Esophagus squamous epithelium (tissue), 5 donors: ENCODE measurements at places on chromosomes 6 and 20.

- no peak for DNase-seq
Observed at GRCh38 chr6:25017932-25018567, 82.3 kb upstream of the RIPOR2 start.

DNA sequence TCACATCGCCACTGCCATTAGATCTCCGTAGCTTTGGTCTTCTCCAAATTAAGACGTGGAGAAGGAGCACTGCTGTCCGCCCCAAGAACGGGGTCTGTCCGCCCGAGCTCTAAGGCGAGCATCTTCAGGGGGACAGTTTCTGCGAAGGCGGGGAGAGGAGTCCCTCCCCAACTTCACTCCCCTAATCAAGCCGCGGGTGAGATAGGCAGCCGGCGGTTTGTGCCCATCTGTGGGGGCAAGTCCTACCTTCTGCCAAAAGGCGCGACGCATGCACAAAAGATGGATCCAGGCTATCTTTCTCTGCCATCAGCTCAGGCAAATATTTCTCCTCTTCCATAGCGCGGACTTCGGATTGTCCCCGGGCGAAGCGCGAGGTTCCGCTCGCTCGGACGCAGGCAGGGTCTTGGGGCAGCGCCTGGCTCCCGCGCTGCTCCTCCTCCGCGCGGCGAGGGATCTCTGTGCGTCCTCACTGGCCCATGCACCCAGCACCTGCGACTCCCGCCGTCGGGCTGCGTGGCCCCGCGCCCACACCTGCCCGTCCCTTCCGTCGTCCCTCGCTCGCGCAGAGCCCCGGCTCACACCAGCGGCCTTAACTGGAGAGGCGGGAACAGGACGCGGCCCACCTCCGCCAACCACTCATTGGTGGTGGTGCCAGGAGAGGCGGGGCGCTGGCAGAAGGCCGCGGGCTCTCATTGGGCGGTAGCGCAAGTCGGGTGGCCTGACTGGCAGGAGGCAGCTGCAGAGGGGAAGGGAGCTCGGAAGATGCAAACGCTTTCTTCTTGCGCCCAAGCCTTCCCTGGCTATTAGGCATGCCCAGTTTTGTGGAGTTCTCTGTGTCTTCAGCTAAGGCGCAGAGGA is at the start of gene KHDRBS2:
KHDRBS2 (minus strand) TSS at position 614 of the 858 bp plus-strand sequence.
- DNase-seq, result peak; percentile 59

- DNase-seq, result no peak
Observed at GRCh38 chr6:55694148-55694547, 115.2 kb upstream of the HMGCLL1 start.

GRCh38 chr6:14141351-14142062 is 23.9 kb downstream of the CD83 start:
- DNase-seq, result no peak

DNA sequence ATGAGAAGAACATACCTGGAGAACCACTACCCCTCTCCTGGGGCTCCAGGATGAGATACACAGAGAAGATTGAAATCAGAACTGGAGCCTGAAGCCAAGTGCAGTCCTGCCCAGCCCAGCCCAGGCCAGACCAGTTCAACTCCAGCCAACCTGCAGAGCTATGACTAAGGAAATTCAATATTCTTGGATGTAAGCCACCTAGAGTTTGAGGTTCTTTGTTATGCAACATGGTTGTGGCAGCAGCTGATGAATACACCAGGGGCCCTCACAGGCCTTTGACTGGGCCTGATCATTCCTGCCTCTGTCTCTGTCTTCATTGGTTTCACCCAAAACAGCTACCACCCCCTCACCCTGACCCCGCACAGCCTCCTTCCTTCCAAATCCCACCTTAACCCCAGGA is 167.8 kb downstream of the LRFN2 start:
- DNase-seq, result no peak

DNA sequence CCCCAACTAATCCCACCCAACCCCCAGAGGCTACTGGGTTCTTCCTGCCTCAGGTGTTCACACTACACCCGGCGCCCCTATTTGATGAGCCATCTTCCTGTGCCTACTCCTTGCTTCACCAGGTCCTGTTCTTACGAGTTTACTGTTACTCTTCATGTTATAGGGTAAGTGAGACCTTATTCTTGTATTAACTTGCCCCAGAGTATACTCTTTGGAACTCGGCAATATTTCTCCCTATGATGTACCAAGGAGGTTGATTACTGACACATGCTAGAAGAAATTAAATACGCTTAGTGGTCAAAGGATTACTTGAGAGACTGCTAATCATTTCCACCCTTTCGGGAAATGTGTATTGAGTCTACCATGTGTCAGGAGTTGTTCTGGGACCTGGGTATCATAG is 8.9 kb downstream of the RING1 start:
- DNase-seq, result no peak

DNA sequence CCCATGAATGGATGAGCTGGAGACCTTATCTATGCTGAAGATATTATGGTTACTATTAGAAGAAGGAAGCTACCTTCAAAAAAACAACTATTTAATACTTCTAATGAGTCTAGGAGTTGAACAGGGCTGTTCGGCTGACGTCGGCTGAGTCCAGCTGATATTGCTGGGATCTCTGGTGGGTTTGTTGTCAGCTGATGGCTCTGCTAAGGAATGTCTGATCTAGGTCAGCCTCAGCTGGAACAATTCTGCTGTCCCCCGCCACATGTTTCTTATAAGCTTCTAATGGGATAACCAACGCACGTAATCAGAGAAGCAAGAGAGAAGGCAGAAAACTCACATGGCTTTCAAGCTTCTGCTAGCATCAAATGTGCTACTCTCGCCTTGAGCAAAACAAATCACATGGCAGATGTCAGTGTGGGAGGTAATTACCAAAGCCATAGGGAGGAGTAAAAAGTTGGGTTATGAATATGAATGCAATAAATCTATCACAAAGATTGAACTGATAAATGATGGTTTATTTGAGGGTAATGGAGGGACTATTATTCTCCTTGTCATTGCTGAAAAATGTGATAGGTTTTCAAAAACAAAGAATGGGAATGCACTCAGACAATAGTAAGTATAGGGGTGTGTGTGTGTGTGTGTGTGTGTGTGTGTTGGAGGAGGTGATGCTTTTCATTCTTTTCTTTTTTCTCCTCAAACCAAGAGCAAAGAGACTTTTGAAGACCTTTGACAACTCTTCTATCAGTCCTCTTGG is 71.5 kb downstream of the BTBD3 start:
- DNase-seq, result no peak

DNA sequence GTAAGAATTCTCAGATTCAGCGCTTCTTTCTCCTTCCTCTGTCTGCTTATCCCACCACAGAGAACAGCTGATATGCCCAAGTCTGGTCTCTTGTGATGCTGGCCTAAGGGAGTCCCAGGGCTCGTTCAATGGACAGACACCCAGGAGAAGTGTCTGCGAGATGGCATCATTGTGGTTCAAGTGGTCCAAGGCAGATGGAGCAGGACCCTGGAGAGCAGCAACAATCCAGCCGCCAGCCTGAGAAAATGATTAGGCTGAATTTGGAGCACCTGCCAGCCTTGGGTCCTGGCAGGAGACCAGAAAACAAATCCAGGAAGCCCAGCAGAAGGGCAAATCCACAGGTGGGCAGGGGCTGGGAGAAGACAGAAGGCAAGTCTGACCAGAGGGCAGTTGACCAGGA is 145.8 kb downstream of the PTPRT start:
- no peak for DNase-seq

- no peak for DNase-seq
Observed at GRCh38 chr6:24428615-24429014, 25.9 kb downstream of the MRS2 start.

DNA sequence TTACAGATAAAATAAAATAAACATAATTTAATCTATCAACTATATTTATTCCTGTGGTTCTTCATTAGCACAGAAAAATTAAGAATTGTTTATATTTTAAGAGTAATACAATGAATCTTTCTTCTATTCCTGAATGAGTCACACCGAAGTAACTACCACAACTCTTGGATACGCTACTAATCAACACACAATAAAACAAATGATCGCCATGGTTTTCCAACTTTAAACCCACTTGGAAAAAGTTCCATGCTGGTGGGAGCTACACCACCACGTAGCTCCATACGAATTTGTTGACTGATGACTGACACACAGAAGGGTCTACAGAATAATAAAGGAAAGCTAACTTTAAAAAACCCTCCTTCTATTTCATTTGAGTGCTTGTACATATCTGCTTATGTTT is 135.8 kb upstream of the NEDD9 start:
- no peak for DNase-seq
